ENCODE measurements at places on chromosomes 16 and 17. TPM values are rescaled to one million over a fixed set of nuclear protein-coding genes. Genes with fewer than 3 reads are reported as not detected.

The B4GALNT2 gene
- total RNA-seq = not detected

The TXNDC11 gene
- 24.4 TPM for total RNA-seq

The KRTAP9-2 gene
- not detected for total RNA-seq

GRCh38 chr17:15122857-15123256, 142.3 kb downstream of the PMP22 start:
- no peak for DNase-seq

DNA sequence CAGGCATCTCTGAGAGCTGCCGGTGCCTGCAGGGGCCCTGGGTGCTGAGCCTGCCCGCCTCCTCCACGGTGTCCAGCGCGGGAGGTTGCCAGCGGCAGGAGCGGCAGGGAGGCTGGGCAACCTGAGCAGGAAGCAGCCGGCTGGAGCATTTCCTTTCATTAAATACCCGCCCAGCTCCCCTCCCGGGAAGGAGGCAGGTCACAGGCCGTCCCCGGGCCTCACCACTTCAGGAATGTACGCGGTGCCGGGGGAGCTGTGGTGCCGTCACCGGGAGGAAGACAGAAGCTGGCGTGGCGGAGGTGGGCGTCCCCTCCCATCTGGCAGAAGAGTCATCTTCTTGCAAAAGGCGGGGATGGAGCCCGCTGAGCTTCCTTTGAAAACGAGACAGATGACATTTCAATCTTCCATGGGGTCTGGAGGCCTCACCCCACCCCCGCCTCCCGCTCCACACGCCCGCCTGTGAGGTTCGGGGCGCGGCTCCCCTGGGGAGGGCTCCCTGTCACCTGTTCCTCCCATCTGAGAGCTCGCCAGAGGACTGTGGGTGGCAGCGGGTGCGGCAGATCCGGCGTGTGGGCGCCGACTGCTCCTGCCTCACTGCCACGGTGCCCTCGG, 16.0 kb downstream of the SOX8 start:
- peak; percentile 70 for DNase-seq

DNA sequence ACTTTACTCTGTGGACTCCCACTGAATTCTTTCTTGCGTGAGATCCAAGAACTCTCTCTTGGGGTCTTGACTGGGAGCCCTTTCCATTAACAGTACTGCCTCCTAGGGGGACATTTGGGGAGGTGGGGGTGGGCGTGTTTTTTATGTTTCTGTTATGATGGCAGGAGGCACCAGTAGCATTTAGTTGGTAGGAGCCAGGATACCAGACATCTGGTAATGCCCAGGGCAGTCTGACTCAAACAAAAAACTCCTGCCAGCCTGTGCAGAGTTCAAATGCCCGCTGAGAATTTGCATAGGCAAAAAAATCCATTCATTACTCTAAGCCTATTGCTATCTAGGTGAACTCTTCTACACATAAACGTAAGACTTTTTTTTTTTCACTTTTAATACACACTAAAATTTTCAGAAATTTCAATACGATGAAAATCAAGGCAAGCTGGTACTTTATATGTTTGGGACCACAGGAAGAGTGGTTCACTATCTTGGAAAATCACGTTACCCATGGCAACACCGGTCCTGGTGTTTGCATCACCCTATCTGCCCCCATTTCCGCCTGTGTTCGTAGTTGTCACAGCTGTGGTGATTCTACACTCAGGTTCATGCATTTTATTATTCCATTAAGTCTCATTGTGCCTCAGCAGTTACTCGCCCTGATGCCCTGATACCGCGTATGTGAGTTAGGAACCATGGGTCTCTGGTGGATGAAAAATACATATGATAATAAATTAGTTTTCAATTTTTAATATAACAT, 121.1 kb upstream of the XYLT1 start:
- DNase-seq = peak; percentile 25

- DNase-seq = peak; percentile 5
Observed at GRCh38 chr17:61574542-61575351, 16.3 kb downstream of the NACA2 start.

The TEX19 gene
- not detected for total RNA-seq

DNA sequence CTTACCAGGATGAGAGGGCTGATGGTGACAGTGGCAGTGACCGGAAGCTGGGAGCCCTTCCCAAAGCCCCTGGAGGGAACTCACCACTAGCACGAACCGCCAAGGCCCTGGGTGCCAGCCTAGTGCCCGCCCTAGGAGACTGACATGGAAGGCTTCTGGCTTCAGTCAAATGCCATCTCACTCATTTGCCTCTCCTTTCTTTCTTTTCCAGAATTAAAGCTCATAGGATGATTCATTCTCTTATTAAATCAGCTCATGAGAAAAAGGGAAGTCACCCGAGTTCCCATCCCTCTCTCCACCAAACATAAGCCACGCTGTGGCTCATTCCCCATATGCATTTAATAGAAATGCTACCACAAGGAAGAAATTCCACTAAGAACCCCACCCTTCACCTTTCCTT, 12.1 kb downstream of the CUEDC1 start:
- no peak for DNase-seq

- no peak for DNase-seq
Observed at GRCh38 chr17:35155246-35155645, 7.6 kb downstream of the UNC45B start.

DNA sequence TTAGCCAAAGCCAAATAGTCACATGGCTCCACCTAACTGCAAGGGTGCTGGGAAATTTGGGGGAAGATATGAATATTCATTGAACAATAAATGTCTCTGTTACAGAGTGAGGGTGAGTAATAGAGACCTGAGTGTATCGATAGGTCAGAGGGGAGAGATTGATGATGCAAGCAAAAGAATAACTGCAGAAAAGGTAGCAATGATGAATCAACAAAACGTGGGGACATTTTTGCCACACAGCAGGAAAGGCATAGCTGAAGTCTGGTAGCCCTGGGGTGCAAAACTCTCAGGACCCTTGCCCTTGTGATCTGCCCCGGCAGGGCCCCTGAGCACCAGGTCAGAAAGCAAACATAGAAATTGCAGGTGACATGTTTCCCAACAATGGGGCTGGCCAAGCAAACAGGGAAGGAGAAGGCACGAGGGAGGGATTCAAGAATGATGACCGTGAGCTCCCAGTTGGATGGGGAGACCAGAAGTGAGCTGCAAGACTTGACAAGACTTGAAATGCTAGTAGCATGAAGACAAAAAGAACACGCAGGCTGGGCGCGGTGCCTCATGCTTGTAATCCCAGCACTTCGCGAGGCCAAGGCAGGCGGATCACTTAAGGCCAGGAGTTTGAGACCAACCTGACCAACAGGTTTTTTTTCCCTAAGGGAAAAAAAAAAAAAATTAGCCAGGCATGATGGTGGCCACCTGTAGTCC, 12.7 kb upstream of the HERPUD1 start:
- DNase-seq = no peak

DNA sequence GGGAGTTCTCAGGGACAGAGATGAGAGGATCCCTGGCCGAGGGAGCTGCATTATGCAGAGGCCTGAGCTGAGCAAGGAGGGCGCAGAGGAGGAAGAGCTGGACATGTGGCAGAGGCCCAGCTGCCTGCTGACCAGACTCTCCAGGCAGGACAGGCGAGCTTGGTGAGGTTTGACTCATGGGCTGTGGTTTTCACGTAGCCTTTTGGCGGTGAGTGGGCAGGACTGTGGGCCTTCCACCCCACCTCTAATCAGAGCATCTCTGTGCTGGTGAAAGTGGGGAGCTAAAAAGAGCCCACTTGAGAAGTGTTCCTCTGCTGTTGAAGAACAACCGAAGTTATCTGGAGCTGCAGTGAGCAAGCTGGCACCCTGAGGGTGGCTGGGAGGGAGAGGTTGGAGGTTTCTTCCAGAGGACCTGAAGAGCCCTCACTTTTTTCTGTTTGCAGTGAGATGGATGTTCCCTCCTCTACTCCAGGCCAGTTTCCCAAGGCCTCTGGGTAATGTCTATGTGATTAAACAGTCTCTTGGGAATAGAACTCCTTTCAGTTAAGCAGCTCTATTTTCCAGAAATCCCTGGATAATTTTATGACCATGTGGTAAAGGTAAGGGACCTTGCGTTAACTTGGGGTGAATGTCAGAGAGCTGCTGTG, 11.9 kb downstream of the EPN2 start:
- DNase-seq = no peak

DNA sequence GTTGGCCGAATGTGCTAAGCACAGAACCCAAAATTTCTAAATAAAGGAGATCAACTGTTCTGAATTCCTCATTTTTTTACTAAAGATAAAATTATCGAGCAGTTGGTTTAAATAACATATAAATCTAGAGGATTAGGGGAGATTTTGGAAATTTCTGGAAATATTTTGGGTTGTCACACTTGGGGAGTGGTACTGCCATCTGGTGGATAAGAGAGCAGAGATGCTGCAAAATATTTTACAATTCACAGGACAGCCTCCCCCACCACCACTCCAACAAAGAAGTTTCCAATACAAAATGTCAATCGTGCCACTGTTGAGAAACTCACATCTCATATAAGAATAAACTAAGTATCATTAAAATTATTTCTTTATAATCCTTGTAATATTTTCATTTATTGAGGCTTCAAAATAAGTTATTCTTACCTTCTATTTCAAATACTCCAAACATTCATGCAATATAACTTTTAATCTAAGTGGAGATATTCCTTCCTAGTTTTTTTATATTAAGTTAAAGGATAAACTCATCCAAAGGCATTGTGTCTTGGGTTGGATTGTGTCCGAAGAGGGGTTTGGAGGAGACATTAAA, 17.0 kb upstream of the ABCA8 start:
- no peak for DNase-seq

DNA sequence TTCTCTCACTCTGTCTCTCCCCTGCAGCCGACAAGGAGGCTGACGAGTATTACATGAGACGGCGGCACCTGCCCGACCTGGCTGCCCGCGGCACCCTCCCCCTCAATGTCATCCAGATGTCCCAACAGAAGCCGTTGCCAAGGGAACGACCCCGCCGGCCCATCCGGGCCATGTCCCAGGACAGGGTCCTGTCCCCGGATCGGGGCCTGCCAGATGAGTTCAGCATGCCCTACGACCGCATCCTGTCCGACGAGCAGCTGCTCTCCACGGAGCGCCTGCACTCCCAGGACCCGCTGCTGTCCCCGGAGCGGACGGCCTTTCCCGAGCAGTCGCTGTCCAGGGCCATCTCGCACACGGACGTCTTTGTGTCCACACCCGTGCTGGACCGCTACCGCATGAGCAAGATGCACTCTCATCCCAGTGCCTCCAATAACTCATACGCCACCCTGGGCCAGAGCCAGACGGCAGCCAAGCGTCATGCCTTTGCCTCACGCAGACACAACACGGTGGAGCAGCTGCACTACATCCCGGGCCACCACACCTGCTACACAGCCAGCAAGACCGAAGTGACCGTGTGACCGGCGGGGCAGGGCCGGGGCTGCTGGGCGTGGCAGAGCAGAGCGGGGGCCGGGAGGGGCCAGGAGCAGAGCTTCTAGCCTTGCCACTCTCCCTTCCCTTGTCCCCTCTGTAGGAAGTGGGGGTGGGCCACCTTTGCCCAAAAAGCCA, 40.4 kb upstream of the DNAH9 start:
- no peak for DNase-seq

GRCh38 chr16:14559809-14560241, 70.2 kb downstream of the PARN start:
- no peak for DNase-seq

- DNase-seq = no peak
Observed at GRCh38 chr17:6165806-6166205, 95.6 kb downstream of the WSCD1 start.

The SCGB1C2 gene
- total RNA-seq = not detected

- no peak for DNase-seq
Observed at GRCh38 chr17:19583871-19584270, 50.2 kb downstream of the SLC47A1 start.

The PERCC1 gene
- 0.29 TPM for total RNA-seq

The PIRT gene
- total RNA-seq = not detected

The CES3 gene
- 2.9 TPM for total RNA-seq

GRCh38 chr16:63575041-63575440, 1538.8 kb upstream of the CDH8 start:
- no peak for DNase-seq

The LDAF1 gene
- total RNA-seq = 10.3 TPM

GRCh38 chr17:73610331-73610911, 33.8 kb downstream of the SDK2 start:
- no peak for DNase-seq

The ZSCAN10 gene
- 0.25 TPM for total RNA-seq

GRCh38 chr17:66347661-66348514, 45.5 kb downstream of the PRKCA start:
- peak; percentile 36 for DNase-seq

The SYCE1L gene
- 4.6 TPM for total RNA-seq

- DNase-seq = no peak
Observed at GRCh38 chr17:7184091-7184488, 4.9 kb upstream of the ASGR1 start.

GRCh38 chr16:58462089-58462488, 37.9 kb upstream of the NDRG4 start:
- DNase-seq = no peak

- DNase-seq = no peak
Observed at GRCh38 chr16:47778106-47778801, 317.1 kb downstream of the PHKB start.

DNA sequence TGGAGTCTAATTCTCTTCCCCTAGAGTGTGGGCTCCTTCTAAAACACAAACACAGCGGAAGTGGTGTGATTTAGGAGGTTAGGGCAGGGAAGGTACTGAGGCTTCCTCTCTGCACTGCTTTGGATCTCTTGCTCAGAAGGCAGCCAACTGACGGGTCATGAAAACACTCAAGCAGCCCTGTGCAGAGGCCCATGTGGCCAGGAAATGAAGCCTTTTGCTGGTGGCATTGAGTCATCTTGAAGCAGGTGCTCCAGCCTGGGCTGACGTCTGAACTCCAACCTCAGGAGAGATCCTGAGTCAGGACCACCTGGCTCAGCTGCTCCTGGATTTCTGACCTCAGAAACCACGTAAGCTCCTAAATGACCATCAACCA, 72.9 kb downstream of the MRM1 start:
- DNase-seq = peak; percentile 73

DNA sequence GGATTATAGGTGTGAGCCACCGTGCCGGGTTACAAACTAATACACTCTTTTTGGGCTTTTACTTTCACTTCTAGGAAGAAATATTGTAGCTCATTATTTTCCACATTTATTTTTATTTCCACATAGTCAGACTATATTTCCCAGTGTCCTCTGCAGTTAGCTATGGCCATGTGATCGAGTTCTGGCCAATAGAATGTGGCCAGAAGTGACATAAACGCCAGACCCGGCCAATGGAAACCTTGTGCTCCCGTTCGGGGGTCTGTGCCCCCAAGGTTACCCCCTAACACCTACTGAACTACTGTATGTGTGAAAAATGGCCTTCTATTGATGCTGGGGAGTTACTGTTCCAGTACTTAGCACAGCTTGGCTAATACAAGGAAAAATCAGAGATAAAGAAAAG, 13.2 kb upstream of the RPTOR start:
- DNase-seq = no peak

The CDH3 gene
- total RNA-seq = 0.65 TPM

DNA sequence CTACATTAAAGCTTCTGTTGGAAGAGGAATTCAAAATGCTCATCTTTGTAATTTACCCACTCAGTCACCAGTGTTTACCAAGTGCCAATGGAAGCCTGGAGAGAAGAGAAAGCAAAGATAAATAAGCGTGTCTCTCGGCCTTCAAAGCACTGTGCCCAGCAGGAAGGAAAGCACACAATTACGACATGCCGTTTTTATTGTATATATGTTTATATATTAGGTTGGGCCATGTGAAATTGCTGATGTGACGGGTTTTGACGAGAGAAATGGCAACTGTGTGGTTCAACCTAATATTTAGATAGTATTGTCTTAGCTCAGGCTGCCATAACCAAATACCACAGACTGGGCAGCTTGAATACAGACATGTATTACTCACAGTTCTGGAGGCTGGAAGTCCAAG, 79.3 kb upstream of the HSBP1 start:
- no peak for DNase-seq

The DRC3 gene
- total RNA-seq = not detected

Measured in activated CD8-positive, alpha-beta T cell treated with anti-CD3 and anti-CD28 coated beads for 36 hours (primary cell).